ENCODE measurements at places on chromosomes 12 and 14. TPM values are rescaled to one million over a fixed set of nuclear protein-coding genes. Genes with fewer than 3 reads are reported as not detected.

Gene DUSP6
- 46.2 TPM for total RNA-seq

Gene RERG
- total RNA-seq: 1.6 TPM

Gene UBE3B
- 28.6 TPM for total RNA-seq

Gene RND1
- 0.17 TPM for total RNA-seq

Gene PLEK2
- total RNA-seq: 2.6 TPM

Gene CLEC6A
- total RNA-seq: not detected

Gene CKB
- 150 TPM for total RNA-seq

Gene KRT71
- not detected for total RNA-seq

Gene LRRC10
- total RNA-seq: not detected

Gene C3AR1
- not detected for total RNA-seq

Gene DENR
- 24.9 TPM for total RNA-seq

Gene PTPN21
- total RNA-seq: 10.2 TPM

Gene ACOT6
- not detected for total RNA-seq

Gene CD69
- total RNA-seq: not detected

Gene CCDC38
- total RNA-seq: not detected

Gene STON2
- total RNA-seq: 0.51 TPM

Gene TSPAN11
- 3.7 TPM for total RNA-seq

Gene MIP
- total RNA-seq: not detected

Gene SPTB
- under 0.01 TPM for total RNA-seq

Gene FBXO21
- total RNA-seq: 38.7 TPM

Gene EXOC3L4
- total RNA-seq: 0.23 TPM

Gene UNC119B
- total RNA-seq: 16.8 TPM

Gene SEL1L
- 59.3 TPM for total RNA-seq

Gene IL26
- not detected for total RNA-seq

Gene BEST3
- 0.09 TPM for total RNA-seq

Gene KITLG
- 9.4 TPM for total RNA-seq

Gene BCL2L14
- not detected for total RNA-seq

Gene IFT81
- total RNA-seq: 6.9 TPM

Gene CCDC175
- not detected for total RNA-seq

Gene WNT1
- total RNA-seq: not detected

Gene CISTR
- total RNA-seq: not detected

Gene FAM90A1
- total RNA-seq: 0.09 TPM

Gene RALGAPA1
- 14.5 TPM for total RNA-seq

Gene KRT1
- total RNA-seq: not detected

All from pericardium fibroblast (primary cell).